ENCODE measurements at places on chromosomes 4 and X.

GRCh38 chr4:2630556-2631273 lies 94.3 kb downstream of the FAM193A start:
- no peaks in the 10 kb centered on the region for H3K27me3 ChIP-seq
- no peak overlapping the region for H3K27ac ChIP-seq
- H3K4me1 ChIP-seq = peaks cover 1% of the 10 kb centered on the region
- H3K36me3 ChIP-seq = peaks cover 46% of the 10 kb centered on the region
- no peak for DNase-seq

DNA sequence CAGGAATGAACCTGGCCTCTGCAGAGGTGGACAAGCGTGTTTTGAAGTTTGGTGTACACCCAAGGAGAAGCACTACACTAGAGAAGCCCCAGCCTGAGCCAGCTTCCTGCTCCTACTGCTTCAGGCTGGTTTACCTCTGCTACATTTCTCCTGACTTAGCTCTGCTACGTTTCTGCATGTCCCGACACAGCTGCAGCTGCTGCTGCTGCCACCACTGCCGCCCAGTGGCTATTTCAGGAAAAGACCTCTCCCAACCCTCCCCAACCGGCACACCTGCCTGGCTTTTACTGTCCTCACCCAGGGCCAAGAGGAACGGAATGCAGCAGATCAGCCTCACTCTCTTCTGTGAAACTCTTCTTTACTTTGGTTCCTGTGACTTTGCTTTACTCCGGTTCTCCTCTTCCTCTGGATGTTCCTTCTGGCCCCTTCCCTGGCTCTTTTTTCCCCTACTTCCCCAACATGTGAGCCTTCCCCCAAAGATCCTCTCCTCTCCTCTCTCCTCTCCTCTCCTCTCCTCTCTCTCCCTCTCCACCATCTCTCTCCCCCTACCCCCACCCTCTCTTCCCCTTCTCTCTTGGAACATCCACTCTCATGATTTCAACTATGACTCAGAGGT lies 3.1 kb upstream of the P2RY4 start:
- H3K36me3 ChIP-seq = no peaks in the 10 kb centered on the region
- H3K4me1 ChIP-seq = no peaks in the 10 kb centered on the region
- peak; percentile 18 for DNase-seq
- no peak overlapping the region for H3K27ac ChIP-seq

GRCh38 chr4:149370785-149371420 lies 444.7 kb downstream of the IQCM start:
- peak; percentile 52 for DNase-seq
- H3K4me3 ChIP-seq = no peak overlapping the region
- no peak overlapping the region for H3K27ac ChIP-seq
- no peaks in the 10 kb centered on the region for H3K4me1 ChIP-seq

DNA sequence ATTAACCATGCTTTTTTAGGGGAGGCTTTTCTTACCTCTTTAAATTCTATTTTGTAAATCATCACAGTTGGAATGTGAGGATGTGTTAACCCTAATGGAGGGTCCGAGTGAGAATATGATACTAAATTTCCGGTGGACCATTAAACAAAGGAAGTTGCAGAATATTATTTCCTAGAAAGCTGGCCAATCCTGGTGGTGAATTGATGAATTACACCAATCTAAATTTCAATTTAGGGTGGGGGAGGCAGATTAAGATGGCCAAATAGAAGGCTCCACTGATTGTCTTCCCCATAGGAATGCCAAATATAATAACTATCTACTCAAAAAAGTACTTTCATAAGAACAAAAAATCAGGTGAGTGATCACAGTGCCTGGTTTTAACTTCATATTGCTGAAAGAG lies 1045.6 kb downstream of the GLUD2 start:
- no peaks in the 10 kb centered on the region for H3K36me3 ChIP-seq
- no peak for DNase-seq
- no peaks in the 10 kb centered on the region for H3K4me1 ChIP-seq
- no peak overlapping the region for H3K27ac ChIP-seq
- H3K4me3 ChIP-seq = no peak overlapping the region

GRCh38 chr4:123995936-123996335 lies 599.3 kb downstream of the SPRY1 start:
- no peak overlapping the region for H3K27ac ChIP-seq
- H3K27me3 ChIP-seq = no peaks in the 10 kb centered on the region
- no peaks in the 10 kb centered on the region for H3K36me3 ChIP-seq
- H3K4me3 ChIP-seq = no peak overlapping the region
- peaks cover 2% of the 10 kb centered on the region for H3K4me1 ChIP-seq

GRCh38 chr4:133190098-133190497 lies 41.0 kb downstream of the PCDH10 start:
- H3K27me3 ChIP-seq = no peaks in the 10 kb centered on the region
- H3K4me3 ChIP-seq = no peak overlapping the region
- H3K27ac ChIP-seq = no peak overlapping the region
- no peak for DNase-seq

- H3K27me3 ChIP-seq = no peaks in the 10 kb centered on the region
- peak overlapping the region; percentile 98 for H3K27ac ChIP-seq
- H3K36me3 ChIP-seq = peaks cover 41% of the 10 kb centered on the region
- peaks cover 28% of the 10 kb centered on the region for H3K4me1 ChIP-seq
These were observed 38.6 kb downstream of the FHDC1 start for GRCh38 chr4:152974468-152975379.

DNA sequence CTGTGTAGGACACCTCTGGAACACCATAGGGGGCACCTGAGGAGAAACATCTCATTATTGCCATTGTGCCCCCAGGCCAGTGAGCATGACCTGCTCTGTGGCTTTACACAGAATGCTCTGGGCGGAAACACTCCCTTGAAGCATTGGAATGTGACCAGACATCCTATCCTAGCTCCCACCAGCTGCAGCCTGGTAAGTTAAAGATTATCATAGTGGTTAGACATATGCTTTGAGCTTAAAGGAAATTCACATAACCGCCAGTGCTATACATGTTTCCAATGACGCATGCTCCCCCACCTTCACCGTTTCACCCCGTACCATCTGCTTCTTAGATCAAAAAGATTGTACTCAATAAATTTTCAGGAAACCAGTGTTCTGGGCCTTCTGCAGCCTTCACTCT lies 217.7 kb upstream of the CENPE start:
- H3K27me3 ChIP-seq = no peaks in the 10 kb centered on the region
- H3K4me3 ChIP-seq = no peak overlapping the region
- DNase-seq = no peak
- peaks cover 2% of the 10 kb centered on the region for H3K4me1 ChIP-seq
- H3K36me3 ChIP-seq = no peaks in the 10 kb centered on the region

GRCh38 chr4:71772592-71772991 lies 11.3 kb downstream of the GC start:
- no peaks in the 10 kb centered on the region for H3K36me3 ChIP-seq
- H3K4me1 ChIP-seq = no peaks in the 10 kb centered on the region
- no peak overlapping the region for H3K4me3 ChIP-seq
- no peaks in the 10 kb centered on the region for H3K27me3 ChIP-seq

DNA sequence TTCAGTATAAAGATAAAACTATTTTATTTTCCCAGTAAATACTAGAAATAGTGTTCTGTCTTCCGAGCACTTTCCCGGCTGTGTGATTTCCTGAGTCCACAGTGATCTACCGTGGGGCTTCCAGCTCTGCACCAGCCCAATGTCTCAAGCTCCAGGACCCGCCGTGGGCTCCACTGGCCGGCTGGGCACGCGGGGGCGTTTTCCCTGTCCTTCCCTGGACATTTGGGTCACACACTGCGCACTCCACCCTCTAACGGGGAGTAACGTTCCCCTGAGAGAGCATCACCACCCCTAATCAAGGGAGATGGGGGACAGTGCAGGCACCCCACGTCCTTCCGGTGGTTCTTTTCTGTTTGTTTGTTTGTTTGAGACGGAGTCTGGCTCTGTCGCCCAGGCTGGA lies 844.6 kb upstream of the FRG1 start:
- DNase-seq = no peak
- H3K36me3 ChIP-seq = no peaks in the 10 kb centered on the region
- H3K27ac ChIP-seq = no peak overlapping the region
- no peak overlapping the region for H3K4me3 ChIP-seq

DNA sequence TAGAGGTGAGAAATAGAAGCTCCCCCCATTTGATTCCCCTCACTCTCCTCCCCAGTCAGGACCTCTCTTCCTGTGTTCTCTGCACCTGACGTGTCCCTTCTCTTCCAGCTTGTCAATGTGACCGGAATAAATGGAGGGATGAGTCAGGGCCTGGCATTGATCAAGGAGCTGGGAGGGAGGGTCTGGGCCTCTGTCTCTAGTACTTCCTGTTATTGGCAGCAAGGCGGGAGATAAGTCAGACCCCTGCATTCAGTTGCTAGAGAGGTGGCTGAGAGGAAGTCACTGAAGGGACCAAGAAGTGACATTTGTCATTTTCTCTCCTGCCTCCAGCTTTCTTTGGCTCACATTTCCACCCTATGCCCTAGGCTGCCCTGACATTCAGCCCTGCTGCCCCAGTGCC lies 35.1 kb upstream of the ZNF41 start:
- H3K27me3 ChIP-seq = no peaks in the 10 kb centered on the region
- peak; percentile 7 for DNase-seq
- no peak overlapping the region for H3K4me3 ChIP-seq
- no peak overlapping the region for H3K27ac ChIP-seq
- H3K4me1 ChIP-seq = peaks cover 1% of the 10 kb centered on the region

DNA sequence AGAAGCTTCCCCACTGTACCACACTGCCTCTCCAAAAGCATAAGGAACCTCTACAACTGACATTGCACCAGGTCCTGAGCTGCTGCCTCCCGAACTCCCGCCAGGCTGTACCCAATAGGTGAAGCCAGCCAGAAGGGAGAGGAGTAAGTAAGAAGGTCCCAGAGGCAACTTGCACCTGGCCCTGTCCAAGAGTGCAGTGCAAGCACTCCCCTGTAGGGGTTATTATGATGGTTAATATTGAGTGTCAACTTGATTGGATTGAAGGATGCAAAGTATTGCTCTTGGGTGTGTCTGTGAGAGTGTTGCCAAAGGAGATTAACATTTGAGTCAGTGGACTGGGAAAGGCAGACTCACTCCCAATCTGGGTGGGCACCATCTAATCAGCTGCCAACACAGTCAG lies 879.3 kb upstream of the SLIT2 start:
- no peaks in the 10 kb centered on the region for H3K27me3 ChIP-seq
- H3K4me3 ChIP-seq = no peak overlapping the region
- no peaks in the 10 kb centered on the region for H3K36me3 ChIP-seq
- no peak for DNase-seq

DNA sequence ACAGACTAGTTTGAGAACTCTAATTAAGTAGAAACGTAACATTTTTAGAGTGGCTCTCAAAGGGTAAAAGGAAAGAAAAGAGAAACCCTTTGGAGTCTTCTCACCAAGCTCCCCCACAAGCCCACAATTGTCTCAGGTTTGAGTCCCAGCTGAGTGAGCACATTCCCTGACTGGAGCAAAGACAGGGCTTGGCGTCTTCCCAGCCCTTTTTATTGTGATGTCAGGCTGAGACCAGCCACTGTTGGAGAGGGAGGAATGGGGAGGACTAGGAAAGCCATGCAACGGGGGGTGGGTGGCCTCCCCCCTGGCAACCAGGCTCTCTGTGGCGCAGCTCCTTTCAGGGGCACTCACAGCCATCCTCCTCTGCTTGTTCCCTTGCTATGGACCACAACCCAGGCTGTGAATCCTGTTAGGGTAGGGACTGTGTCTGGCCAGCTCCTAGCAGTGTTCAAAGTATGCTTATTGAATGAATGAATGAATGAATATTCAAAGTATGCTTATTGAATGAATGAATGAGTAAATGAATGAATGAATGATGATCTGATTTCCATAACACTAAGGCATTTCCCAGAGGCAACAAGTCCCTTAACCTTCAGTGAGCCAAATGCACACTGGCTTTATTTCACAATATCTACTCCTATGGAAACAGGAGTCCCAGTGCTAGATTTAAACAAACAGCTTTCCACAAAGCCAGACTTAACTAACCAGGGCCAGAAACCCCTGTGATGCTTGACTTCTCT lies 413.3 kb downstream of the MID1IP1 start:
- DNase-seq = no peak
- H3K27me3 ChIP-seq = no peaks in the 10 kb centered on the region
- no peak overlapping the region for H3K4me3 ChIP-seq
- H3K4me1 ChIP-seq = no peaks in the 10 kb centered on the region
- H3K36me3 ChIP-seq = no peaks in the 10 kb centered on the region
- no peak overlapping the region for H3K27ac ChIP-seq

DNA sequence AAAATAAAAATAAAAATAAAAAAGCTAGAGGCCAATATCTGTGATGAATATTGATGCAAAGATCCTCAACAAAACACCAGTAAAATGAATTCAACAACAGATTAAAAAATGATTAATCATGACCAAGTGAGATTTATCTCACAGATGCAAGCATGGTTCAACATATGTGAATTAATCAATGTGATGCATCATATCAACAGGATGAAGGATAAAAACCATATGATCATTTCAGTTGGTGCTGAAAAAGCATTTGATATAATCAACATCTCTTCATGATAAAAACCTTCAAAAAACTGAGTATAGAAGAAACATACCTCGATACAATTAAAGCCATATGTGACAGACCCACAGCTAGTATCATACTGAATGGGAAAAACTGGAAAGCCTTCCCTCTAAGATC lies 18.9 kb downstream of the TCEAL1 start:
- no peaks in the 10 kb centered on the region for H3K4me1 ChIP-seq
- DNase-seq = no peak
- H3K4me3 ChIP-seq = no peak overlapping the region
- no peak overlapping the region for H3K27ac ChIP-seq
- H3K36me3 ChIP-seq = no peaks in the 10 kb centered on the region
- H3K27me3 ChIP-seq = no peaks in the 10 kb centered on the region

GRCh38 chrX:140661643-140662042 lies 47.9 kb upstream of the LINC00632 start:
- no peak overlapping the region for H3K4me3 ChIP-seq
- H3K27me3 ChIP-seq = peaks cover 13% of the 10 kb centered on the region
- no peak for DNase-seq
- H3K36me3 ChIP-seq = no peaks in the 10 kb centered on the region

GRCh38 chrX:107628662-107629539 lies 591 bp downstream of the PRPS1 start:
- no peaks in the 10 kb centered on the region for H3K36me3 ChIP-seq
- H3K27ac ChIP-seq = peak overlapping the region; percentile 69
- no peaks in the 10 kb centered on the region for H3K27me3 ChIP-seq
- H3K4me1 ChIP-seq = no peaks in the 10 kb centered on the region

All from mesenchymal stem cell (in vitro differentiated cells and primary cell).